ENCODE measurements at places on chromosomes 7 and 10.

GRCh38 chr10:112232670-112233069, 49.1 kb upstream of the GPAM start:
- DNase-seq = no peak

- no peak for DNase-seq
These were observed 241.5 kb downstream of the PHTF2 start for GRCh38 chr7:78039790-78040776.

GRCh38 chr10:71391701-71392100, 5.0 kb upstream of the CDH23 start:
- no peak for DNase-seq

- DNase-seq = no peak
These were observed 81.1 kb downstream of the ARHGAP12 start for GRCh38 chr10:31847515-31847914.

- no peak for DNase-seq
These were observed 64.7 kb downstream of the ADCY1 start for GRCh38 chr7:45638916-45639315.

GRCh38 chr7:90817846-90818245, 221.7 kb downstream of the CDK14 start:
- DNase-seq = no peak

GRCh38 chr7:100893910-100894721, 1.6 kb downstream of the ACHE start:
- no peak for DNase-seq

DNA sequence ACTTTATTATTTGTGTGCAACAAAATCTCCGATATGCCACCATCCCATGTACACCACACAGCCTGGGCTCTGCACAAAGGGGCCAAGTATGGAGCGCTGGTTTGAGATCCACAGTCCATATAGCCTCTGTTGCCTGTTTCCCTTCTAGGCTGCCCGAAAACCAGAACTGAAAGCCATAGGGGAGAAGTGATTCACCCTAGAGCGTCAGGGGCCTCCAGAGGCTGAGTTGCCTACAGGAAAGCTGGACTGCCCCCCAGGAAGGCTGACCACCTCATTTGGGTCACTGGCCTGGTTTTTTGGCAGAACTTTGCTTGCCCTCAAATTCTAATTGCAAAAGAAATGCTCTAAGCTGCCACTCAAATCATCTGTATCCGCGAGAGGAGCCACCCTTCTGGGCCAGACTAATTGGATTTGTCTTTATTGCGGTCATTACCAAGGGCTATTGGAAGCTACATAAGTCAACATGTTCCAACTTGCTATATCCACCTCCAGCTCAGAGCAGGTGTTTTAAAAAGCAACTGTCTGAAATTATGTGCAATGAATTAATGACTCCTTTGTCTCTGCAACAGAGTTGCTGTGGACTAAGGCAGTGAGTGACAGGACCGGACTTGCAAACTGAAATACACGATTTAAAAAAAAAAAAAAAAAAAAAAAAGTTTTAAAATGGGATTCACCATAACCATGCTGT, 28.3 kb upstream of the FRMD4A start:
- no peak for DNase-seq

GRCh38 chr10:111204838-111205237, 128.0 kb downstream of the ADRA2A start:
- no peak for DNase-seq

GRCh38 chr7:118169146-118169545, 14.8 kb upstream of the LSM8 start:
- no peak for DNase-seq

GRCh38 chr10:59372543-59372942, 10.2 kb upstream of the FAM13C start:
- no peak for DNase-seq

DNA sequence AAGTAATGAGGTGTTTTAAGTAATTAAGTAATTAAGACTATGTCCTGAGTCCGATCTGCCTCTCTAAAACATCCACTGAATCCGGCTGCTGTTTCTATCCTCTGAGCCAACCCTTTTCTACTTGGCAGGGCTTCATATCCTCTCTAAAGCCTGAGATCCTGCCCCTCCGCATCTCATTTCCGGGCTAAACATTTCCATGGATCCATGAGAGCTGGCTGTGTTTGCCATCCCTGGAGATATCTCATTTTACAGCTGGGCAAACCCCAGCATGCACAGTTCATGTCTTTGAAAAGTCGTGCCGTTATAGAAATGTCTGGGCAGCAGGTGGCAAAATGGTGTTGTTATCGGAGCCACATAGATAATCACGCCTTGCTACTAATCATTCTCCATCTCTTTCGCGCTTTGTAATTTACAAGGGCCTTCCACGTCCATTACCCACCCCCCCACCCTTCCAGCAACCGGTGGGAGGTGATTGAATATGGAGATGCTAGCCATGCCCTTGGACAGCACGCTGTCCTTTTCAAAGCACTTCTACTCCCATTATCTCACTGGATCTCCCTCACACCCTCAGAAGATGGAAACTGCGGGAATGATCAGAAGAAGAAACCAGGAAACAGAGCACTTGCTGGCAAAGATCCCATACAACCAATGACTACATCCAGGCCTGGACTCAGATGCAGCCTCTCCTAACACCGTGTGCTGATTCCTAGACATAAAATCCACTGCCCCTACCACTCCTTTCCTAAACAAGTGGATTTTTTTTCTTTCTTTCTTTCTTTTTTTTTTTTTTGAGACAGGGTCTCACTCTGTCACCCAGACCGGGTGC, 1189.2 kb downstream of the TYW1 start:
- no peak for DNase-seq

GRCh38 chr7:47720141-47720906, 138.4 kb upstream of the TNS3 start:
- no peak for DNase-seq

DNA sequence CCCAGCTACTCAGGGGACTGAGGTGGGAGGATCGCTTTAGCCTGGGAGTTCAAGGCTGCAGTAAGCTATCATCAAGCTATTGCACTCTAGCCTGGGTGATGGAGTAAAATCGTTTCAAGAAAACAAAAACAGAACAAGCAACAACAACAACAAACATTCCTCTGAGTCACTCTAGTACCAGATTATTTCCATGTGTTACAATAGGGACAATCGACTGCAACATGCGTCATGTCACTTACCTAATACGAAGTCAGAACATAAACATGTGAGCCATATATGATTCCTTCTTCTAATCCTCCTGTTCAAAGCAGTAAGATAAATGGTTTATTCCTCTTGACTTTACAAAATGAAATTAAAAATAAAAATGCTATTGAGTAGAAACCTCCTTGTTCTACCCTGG, 57.3 kb downstream of the ZNF438 start:
- DNase-seq = no peak

DNA sequence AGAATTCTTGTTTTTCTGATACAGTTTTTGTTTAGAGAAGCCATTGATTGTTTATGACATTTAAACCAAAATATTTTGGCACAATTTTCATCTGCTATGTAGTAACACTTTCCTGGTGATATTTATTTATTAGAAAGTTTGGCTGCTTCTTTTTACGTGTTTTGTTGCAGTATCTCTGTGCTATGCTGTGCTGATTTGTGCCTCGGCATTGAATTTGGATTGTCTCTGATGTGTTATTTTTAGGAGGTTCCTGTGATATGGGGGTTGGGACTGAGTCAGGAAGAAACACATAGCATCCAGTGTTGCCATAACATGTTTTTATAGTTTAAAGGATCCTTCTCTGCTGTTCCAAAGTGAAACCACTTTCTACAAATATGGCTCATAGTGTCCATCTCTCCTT, 1197.7 kb upstream of the LRRN3 start:
- no peak for DNase-seq

- no peak for DNase-seq
These were observed 240.5 kb downstream of the ETV1 start for GRCh38 chr7:13748998-13749397.

DNA sequence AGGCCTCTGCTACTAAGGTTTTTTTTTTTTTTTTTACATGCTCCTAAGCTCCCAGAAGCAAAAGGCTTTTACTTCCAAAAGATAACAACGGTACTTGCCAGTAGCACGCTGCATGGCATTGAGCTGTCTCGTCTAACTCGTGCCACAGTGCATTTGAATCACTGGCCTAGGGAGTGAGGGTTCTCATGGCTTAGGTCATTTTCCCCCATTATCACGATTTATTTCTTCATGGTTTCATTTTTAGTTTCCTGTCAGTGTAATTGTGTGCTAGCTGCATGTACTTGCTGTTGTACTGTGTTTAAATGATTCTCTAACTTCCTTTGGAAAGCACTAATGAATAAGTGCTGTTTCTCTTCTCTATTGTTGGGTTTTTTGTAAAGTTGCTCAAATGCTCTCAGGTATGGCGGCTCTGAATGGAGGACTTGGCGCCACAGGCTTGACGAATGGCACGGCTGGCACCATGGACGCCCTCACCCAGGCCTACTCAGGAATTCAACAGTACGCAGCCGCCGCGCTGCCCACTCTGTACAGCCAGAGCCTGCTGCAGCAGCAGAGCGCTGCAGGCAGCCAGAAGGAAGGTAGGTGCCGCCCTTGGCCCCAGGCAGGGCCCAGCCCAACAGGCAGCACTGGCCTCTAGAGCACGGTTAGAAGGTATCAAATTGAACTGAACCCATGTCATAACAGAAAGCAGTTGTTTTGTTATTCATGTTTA, 290.5 kb downstream of the USP6NL start:
- no peak for DNase-seq

DNA sequence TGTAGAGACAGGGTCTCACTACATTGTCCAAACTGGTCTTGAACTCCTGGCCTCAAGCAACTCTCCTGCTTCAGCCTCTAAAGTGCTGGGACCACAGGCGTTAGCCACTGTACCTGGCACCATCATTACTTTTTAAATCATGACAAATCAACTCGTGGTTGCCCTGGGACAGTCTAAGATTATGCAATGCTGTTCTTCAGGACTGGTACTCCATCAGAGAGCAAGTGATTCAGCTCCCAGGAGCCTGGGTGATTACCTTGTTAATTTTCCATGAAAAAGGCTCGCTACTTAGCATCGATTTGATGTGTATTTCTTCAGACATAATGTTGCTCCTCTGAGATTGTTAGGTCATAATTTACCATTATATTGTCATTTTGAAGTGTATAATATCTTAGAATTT, 158.9 kb upstream of the STEAP4 start:
- DNase-seq = no peak

DNA sequence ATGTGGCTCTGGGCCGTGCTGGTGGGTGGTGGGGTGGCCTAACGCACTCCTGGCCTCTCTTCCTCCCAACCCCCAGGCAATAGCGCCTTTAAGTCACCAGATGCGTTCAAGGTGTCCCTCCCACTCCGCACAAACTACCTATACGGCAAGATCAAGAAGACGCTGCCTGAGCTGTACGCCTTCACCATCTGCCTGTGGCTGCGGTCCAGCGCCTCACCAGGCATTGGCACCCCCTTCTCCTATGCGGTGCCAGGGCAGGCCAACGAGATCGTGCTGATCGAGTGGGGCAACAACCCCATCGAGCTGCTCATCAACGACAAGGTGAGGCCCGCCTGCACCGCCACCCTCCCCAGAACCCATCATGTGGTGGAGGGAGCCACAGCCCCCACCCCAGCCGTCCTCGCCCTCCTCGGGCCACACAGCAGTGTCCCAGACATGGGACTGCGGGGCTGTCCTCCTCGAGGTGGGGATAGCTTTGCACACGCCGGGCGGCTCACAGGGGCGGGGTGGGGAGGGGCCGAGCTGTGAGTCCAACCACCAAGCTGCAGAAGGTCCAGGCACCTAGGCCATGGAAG, 7.8 kb downstream of the NPTX2 start:
- no peak for DNase-seq

DNA sequence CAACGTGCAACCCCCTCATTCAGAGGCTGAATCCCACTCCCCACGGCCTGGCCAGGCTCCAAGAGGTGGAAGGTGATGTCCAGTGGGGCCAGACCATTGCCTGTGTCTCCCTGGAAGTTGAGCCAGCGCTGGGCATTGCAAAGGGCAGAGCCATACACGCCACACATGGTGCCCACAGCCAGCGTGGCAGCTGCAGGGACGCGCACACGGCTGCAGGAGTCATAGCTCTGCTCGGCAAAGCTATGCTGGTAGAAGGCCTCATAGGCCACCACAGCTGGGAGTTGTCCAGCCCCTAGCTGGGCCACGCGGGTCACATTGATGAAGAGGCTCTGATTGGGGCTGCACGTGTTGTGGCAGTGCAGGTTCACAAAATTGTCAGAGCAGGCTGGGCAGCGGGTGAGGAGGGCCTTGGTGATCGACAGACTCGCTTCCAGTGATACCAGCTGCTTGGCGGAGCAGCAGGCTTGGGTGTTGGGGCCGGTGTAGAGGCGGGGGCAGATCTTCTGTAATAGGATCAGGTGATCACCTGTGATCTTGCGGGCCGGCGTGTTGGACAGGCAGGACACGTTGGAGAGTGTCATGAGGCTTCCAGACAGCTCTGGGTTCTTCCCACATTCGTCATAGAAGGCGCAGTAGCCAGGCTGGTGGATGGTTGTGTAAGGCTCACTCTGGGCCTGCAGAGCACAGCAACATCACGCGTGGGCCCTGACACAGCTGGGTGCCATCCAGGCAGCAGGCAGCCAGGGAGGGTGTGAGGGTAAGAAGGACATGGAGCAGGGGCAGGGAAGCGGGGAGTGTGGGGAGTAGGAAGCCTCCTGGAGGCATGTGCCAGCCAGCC, 1.2 kb downstream of the NPC1L1 start:
- DNase-seq = no peak

DNA sequence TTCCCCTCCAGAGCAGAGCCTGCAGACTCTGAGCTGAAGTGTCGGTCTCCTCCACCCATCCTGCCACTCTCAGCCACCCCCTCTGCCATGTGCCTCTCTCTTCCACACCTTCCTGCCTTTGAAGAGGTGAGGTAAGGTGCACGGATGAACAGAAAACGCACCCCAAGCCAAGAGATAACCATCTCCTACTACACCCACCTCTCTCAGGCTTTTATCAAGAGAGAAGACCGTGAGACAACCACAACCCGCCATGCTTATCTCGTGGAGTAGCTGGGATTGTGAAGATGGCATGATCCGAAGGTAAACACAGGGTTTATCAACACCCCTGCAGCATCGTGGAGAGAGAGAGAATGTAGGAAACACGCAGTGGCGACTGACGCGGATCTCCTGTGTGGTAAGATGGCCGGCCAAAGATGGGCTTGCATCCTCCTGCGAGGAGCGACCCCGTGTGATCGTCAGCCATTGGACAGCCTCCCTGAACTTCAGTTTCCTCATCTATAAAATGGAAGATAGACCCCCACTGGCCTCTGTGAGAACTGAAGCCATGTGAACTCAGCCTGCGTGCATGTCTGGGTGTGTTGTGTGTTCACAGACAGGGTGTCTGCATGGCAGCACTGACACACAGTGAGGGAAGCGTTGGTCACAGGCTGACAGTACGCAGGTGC, 219.0 kb downstream of the DIP2C start:
- no peak for DNase-seq

- DNase-seq = no peak
These were observed 28.4 kb upstream of the VWDE start for GRCh38 chr7:12431886-12432556.

GRCh38 chr10:72353028-72353964, 1.4 kb downstream of the DNAJB12 start:
- no peak for DNase-seq

DNA sequence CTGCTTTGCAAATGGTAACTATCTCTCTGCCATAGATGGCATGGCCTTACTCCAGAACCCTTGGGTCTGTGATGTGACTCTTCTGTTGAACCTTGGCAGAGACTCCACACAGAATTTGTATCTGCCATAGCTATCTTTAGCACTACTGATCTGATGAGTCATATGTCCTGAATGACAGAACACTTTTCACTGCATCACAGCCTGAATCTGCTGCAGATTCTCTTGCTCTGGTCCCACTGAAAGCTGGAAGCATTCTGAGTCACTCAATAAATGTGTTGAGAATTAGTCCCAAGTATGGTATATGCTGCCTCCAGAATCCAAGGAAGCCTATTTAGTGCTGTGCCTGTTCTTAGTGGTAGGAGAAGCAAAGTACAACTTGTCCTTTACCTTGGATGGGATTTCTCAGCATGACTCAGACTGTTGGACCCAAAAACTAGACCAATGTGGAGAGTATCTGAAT, 39.5 kb upstream of the ANKRD1 start:
- no peak for DNase-seq

All from stimulated activated CD8-positive, alpha-beta memory T cell treated with anti-CD3 and anti-CD28 coated beads, Interleukin-2, amount 100 ng/mL, for 1 hour (primary cell).